Activated CD4-positive, CD25-positive, alpha-beta regulatory T cell treated with anti-CD3 and anti-CD28 coated beads, Interleukin-2, amount 50 U/mL, for 16 hours (primary cell): ENCODE measurements at places on chromosomes 1 and 21.

GRCh38 chr1:236850077-236850979, 55.2 kb downstream of the MTR start:
- no peak for DNase-seq

DNA sequence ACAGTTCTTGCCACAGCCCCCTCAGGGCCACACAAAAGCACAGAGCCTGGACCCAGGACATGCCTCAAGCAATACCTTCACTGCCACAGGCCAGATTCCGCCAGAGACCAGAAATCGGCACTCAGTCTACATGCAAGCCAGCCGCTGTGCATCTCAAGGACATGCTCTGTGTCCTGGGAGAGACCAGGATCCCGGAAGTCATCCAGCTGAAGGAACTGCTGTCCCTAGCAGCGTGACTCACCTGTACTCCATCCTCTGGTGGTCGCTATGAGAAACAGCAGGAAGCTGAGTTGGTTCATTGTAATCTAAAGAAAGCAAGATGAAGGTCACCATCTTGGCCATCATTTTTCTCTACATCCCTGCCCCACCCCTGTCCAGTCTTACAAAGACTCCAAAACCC, 401 bp downstream of the ITLN1 start:
- DNase-seq: no peak

DNA sequence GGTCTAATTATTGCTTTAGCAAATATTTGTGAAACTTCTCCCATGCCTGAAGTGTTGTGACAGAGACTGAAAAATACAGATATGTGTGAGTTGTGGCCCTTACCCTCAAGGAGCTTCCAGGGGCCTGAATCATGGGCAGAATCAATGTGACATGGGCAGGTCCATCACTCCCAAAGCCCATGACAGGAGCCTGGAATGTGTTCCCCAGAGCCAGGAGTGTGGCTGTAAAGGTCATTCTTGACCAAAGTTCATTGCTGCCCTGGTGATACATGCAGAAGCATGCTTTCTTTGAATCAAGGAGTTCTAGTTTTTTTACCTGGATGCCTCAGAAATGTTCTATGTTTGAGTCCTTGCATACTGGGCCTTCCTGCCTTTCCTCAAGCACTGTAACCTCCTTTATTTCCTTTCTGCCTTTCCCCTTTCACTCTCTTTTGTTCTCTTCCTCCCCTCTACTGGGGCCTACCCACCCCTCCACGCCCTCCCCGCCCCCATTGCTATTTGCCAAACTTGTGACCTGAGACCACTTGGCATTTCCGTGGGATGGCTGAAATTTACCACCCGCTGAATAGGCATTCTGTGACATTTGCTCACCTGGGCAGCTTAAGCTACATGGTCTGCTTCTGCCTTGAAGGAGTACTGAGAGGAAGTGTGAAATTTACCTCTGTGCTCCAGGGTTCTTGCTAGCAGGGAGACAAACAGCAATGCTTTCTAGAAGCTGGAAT, 19.7 kb downstream of the PBX1 start:
- no peak for DNase-seq

GRCh38 chr1:229171934-229172333, 99.0 kb upstream of the RAB4A start:
- no peak for DNase-seq

DNA sequence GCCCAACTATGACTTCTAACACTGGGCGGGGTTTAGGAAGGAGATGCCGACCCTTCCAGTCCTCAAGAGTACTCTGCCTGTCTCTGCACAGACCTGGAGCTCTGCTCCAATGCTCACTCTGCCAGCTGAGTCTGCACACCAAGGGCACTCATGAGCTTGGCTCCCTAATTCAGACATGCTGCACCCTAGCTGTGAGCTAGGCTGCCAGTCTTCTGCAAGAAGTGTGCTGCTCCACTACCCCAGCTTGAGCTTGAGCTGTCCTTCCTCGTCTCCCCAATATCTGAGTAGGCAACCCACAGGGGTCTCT, 13.2 kb downstream of the TP53BP2 start:
- no peak for DNase-seq

GRCh38 chr1:215710036-215710898, 143.2 kb downstream of the KCTD3 start:
- no peak for DNase-seq

DNA sequence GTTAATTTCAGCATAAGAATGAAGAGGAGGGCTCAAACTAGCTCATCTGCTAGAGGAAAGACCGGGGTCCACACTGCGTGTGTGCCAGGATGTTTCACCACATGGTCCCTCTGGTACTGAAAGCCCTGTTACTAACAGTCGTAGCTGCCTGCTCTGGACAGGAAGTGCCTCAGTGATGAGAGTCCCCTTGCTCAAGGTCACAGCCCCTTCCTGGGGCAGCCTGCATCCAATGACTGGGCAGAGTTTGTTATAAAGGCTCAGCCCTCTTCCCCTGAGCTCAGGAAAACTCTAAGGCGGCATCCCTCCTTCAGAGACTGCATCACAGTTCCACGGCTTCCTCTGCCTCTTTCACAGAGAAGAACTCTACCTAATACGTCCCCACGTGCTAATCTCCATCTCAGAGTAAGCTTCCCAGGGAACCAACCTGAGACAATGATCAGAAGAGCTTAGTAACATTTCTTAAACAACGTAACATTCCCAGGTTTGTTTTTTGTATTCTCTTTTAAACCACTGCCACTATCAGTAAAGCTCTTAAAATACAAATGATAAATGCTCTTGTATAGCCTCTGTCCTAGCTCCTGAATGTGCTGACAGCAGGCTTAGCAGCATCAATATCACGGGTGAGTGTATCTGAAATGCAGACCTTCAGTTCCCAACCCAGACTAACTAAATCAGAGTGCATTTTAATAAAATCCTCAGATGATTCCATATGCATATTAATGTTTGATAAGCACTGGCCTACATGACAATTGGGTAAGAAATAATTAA, 38.0 kb upstream of the ATP1A1 start:
- no peak for DNase-seq

GRCh38 chr1:24233684-24234600, 46.9 kb upstream of the IFNLR1 start:
- DNase-seq: no peak

GRCh38 chr21:41926117-41926806, 27.6 kb downstream of the C2CD2 start:
- DNase-seq: no peak

GRCh38 chr1:211579440-211580302, 710 bp upstream of the SLC30A1 start:
- no peak for DNase-seq

DNA sequence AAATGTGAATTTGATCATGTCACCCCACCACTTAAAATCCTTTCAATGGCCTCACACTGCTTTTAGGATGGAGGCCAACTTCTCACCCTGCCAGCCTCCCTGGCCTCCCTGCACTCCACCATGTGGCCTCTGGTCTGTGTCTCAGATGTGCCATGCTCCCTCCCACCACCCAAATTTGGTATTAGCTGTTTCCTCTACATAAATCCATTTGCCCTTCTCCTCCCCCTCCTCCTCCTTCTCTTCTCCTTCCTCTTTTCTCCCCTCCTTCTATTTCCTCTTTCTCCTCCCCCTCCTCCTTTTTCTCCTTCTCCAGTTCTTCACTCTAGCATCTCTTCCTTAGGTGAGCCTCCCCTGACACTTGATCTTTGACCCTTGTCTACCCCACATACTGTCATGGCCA, 16.7 kb upstream of the GUCA2B start:
- no peak for DNase-seq

DNA sequence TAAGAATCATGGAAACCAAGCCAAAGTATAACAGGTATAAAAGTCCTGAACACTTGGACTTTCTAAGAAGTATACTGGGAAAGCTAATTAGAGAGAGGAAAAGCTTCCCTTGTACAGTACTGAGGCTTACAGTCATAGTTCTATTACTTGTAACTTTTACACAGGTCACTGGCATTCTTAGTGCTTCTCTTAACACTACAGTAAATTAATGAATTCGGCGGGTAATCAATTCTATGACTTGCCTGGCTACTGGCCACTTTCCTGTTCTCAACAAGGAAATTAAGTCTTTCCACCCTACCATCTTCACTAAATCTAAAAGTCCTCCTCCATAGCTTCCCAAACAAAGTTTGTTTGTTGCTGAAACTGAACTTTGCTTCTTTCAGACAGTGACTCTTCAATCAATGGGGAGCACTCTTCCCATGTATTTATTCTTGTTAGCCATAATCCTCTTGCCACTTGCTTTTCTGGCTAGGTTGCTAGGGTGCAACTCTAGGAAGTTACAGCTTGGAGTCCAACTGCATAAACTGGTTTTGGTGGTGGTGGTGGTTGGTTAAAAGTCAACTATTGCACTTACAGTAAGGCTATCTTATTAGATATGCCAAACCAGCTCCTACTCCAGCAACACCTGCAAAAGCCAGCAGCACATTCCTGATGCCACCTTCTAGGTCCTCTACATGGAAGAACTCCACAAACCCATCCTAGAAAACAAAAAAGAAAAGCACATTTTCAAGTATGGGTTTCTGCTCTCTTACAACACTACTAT, 2.4 kb downstream of the MCL1 start:
- DNase-seq: no peak

DNA sequence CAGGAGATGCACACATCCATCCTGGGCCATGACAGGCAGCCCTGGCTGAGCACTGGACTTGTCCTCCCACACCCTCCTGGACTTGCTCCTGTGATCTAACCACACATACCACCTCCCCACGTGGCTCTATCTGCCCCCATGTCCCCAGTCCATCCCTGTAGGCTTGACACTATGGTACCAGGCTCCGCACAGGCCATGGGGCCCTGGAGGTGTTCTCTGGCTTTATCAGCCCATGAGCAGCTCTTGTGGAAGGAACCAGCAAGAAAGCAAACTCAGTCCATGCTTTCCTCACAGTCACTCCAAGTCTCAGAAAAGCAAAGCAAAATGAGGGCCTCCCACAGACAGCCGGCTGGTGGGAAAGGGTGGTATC, 61.6 kb downstream of the CD46 start:
- no peak for DNase-seq

GRCh38 chr1:221756830-221757551, 15.1 kb upstream of the DUSP10 start:
- no peak for DNase-seq

DNA sequence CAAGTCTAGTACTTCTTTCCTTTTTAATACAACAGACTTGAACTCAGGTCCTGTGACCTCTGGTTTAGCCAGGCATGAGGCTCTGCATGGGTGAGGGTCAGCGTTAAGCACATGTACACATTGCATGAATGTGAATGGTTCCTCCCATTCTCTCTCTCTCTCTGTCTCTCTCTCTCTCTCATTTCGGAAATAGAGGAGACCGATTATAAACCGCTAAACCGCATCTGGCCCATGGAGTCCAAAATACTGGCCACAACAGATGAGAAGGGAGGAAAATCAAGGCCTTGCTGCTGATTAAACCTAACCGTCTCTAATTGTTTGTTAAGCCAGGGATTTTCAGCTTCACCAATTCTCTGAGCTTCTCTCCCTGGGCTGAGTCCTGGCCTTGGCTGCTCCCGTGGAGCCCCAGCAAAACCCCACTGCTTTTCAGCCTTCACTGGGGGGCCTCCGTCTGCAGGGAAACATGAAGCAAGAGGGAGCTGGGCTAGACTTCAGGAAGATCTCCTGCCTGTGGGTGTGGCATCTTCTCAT, 6.6 kb downstream of the RSPO1 start:
- DNase-seq: no peak

DNA sequence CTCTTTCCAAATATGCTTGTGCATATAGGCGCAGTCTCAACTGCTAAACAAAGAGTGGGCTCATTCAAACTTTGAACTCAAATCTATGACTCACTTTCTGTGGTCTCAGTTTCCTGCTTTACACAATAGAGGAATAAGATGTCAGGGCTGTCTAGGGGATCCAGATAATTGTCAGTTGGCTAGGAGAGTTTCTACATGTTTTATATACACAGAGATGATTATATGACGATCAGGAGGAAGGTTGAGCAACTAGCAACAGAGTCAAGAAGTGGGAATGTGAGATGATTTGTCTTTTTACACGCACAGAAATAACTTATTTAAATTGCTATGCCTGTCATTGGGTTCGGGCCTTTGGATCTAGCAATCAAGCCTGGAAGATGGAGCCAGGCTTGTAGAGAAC, 299.4 kb upstream of the LYPLAL1 start:
- DNase-seq: no peak

DNA sequence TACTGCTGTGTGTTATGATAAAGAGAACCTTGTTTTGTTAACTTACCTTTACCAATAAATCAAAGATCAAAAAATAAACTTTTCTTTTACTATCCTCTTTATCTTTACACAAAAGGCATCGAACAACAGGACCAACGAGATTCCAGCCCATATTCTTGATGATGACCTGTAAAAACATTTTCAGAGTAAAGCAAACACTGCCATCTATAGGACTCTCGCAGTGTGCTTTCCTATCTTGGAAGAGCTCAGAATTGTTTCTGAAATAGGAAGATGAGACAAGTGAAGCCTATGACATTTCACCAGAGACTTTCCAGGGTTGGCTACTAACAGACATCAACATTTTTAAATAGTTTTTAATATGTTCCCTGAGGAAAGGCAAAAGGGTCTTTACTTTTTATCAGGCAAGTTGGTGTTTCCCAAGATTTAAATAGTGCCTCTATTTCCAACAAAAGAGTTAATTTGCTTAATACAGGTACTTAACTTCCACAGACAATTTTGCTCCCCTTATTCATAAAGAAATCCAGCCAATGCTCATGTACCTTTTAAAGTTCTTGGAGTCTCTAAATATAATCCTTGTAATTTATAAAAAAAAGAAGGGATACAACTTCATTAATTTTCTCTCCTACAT, 7.3 kb downstream of the GLMN start:
- no peak for DNase-seq

DNA sequence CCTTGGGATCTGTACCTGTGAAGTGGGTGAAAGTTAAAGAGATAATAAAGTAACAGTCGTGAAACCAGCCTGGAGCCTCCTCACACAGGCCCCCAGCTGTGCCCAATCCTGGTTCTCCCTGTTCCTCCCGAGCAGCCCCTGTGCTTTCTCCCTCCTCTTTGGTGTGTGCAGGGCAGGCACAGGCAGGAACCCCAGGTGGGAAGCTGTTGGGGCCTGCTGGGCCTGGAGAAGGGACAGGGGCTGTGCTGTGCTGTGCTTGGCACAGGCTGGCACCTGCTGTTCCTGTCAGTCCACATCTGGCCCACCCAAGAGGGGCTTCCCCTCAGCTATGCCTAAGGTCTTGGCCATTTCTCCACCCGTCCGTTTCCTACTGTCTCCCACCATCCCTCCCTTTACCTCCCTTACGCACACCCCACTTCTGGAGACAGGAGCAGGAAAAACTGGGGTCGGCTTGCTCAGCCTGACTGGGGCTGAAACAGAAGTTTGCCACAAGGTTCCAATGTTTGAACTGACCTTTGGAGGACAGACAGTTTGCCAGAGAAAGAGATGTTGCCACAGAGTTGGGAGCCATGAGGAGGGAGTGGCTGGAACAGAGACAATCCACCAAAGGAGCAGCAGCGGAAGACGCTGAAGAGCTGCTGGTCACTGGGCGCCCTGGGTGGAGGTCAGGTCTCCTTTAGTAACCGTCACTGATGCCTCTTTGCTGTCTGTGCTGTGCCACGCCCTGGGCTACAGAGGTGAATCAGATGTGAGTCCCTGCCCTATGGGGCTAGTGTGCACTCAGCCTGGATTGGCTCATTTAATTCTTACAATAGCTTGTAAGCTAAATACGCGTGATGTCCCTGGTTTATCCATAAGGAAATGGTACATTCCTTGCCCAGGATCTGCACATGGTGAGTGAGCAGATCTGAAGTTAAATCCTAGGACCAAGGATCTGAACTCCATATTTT, 18.8 kb upstream of the ARTN start:
- no peak for DNase-seq
